Smooth muscle cell of the umbilical artery (primary cell): ENCODE measurements at places on chromosomes 5 and 9. TPM values are rescaled to one million over a fixed set of nuclear protein-coding genes. Genes with fewer than 3 reads are reported as not detected.

The ZNF484 gene
- total RNA-seq, result 15.4 and 19.6 TPM in 2 replicates

The CLINT1 gene
- total RNA-seq, result 152 and 184 TPM in 2 replicates

The KIAA0825 gene
- 3.1 and 5.0 TPM in 2 replicates for total RNA-seq

The LCN9 gene
- total RNA-seq, result not detected in 2 replicates

The PHPT1 gene
- total RNA-seq, result 65.8 and 98.9 TPM in 2 replicates

The IL3 gene
- total RNA-seq, result not detected in 2 replicates

The PCDHGA12 gene
- 16.3 and 33.7 TPM in 2 replicates for total RNA-seq

The C9orf50 gene
- not detected in 2 replicates for total RNA-seq
